ENCODE measurements at places on chromosomes 7 and 10.

DNA sequence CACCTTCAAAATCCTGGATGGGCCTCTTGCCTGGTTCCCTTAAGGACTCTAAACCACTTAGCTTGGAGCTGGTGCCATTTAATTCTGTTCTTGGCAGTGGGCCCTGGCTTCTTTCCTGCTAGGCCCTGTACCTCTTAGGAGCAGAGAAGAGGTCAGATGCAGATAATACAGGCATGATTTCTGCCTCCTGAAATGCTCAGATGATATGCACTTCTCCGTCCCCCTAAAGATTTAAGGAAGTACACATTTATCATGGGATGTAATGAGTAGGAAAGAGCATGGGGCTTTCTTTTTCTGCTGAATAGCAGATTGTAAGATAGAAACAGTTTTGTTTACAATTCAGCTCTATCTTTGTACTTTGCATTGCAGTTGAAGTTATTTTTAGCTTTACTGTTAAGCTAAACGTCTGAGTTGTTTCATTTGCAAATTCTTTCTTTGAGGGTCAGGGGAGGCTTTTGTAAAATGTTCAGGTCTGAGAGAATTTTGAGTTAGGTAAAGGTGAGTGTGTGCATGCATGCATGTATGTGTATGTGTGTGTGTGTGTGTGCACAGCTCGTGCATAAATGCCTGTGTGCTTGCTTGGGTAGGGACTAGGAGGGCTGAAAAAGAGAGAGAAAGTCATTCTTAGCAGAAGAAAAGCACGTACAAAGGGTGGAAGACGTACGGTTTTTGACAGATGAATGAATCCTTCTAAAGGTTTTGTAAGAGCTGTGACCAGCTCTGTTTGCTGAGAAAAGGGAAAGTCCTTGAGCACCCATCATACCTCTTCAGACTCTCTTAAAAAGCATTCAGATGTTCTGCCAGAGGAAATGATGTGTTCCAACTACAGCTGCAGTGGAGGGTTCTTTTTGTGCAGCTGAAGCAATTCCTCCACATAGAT is 364.2 kb downstream of the AUTS2 start:
- H3K4me1 ChIP-seq = peaks cover 20% of the 10 kb centered on the region
- H3K36me3 ChIP-seq = no peaks in the 10 kb centered on the region
- peak overlapping the region; percentile 23 for H3K27ac ChIP-seq
- no peaks in the 10 kb centered on the region for H3K27me3 ChIP-seq

DNA sequence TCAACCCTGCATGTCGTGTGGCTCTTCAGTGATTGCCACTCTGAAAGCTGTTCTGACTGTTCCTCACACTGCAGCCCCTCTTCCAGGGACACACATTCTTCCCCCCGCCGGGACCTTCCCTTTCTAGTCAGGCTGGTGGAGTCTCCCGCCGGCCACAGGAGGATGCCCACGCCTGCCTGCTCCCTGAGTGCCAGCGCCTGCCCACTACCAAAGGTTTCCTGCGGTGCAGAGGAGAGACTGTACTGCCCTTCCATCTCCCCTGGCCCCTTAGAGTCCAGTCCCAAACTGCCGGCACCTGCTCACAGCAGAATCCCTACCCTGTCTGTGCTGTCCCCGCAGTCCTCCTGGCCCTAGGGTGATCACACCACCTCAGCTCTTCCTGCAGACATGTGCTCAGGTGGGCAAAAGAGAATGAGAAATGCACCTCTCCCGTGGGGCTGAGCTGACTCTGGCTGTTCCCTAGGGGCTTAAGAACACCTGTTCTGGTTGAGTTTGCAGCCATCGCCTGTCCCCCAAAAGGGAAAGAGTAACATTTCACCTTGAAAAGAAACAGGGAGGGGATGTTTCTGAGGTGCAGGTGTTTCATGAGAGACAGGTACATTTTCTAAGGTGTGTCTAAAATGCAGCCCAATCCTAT is 1.4 kb downstream of the PODXL start:
- H3K27ac ChIP-seq = no peak overlapping the region
- no peaks in the 10 kb centered on the region for H3K27me3 ChIP-seq
- peaks cover 18% of the 10 kb centered on the region for H3K4me1 ChIP-seq

- H3K36me3 ChIP-seq = no peaks in the 10 kb centered on the region
- DNase-seq = peak; percentile 45
- no peak overlapping the region for H3K27ac ChIP-seq
- H3K4me1 ChIP-seq = no peaks in the 10 kb centered on the region
- H3K4me3 ChIP-seq = no peak overlapping the region
- no peaks in the 10 kb centered on the region for H3K27me3 ChIP-seq
These were observed 8.0 kb downstream of the CALHM3 start for GRCh38 chr10:103470761-103471653.

GRCh38 chr7:70676243-70676642 is 455.7 kb upstream of the GALNT17 start:
- H3K27me3 ChIP-seq = no peaks in the 10 kb centered on the region
- DNase-seq = no peak
- no peaks in the 10 kb centered on the region for H3K36me3 ChIP-seq
- no peak overlapping the region for H3K27ac ChIP-seq
- no peak overlapping the region for H3K4me3 ChIP-seq

- no peak for DNase-seq
- no peaks in the 10 kb centered on the region for H3K36me3 ChIP-seq
- H3K27ac ChIP-seq = no peak overlapping the region
- H3K4me3 ChIP-seq = no peak overlapping the region
- no peaks in the 10 kb centered on the region for H3K4me1 ChIP-seq
These were observed 1214.8 kb downstream of the SORCS1 start for GRCh38 chr10:105949721-105950120.

DNA sequence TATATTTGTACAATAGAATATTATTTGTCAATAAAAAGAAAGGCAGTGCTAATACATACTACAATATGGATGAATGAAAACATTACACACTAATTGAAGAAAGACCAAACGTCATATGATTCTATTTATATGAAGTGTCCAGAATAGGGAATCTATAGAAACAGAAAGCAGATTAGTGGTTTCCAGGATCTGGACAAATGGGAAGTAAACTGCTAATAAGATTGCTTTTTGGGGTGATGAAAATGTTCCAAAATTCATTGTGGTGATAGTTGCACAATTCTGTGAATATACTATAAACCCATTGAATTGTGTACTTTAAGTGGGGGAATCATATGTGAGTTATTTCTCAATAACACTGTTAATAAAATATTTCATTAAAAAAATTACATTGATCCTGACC is 78.2 kb upstream of the IFRD1 start:
- no peak for DNase-seq
- no peak overlapping the region for H3K27ac ChIP-seq
- H3K4me1 ChIP-seq = no peaks in the 10 kb centered on the region
- no peaks in the 10 kb centered on the region for H3K27me3 ChIP-seq
- H3K36me3 ChIP-seq = no peaks in the 10 kb centered on the region

DNA sequence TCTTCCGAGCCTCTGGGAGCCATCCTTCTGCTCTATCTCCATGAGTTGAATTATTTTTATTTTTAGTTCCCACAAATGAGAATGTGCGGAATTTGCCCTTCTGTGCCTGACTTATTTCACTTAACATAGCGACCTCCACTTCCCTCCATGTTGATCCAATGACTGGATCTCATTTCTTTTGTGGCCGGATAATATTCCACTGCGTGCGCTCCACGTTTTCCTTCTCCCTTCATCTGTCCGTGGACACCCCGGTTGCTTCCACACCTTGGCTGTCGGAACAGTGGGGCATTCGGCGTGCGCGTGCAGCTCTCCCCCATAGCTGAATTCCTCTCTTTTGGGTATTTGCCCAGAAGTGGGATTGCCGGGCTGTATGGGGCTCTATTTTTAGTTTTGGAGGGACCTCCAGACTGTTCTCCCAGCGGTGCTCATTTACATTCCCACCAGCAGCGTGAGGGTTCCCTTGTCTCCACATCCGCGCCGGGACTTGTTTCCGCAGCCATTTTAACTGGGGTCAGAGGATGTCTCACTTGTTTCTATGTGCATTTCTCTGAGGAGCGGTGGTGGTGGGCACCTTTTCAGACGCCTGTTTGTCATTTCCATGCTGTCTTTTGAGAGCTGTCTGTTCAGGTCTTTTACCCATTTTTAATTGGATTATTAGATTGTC is 51.0 kb upstream of the SUN1 start:
- H3K4me3 ChIP-seq = no peak overlapping the region
- H3K36me3 ChIP-seq = no peaks in the 10 kb centered on the region
- no peak overlapping the region for H3K27ac ChIP-seq

GRCh38 chr7:84009051-84009450 is 185.5 kb downstream of the SEMA3A start:
- DNase-seq = no peak
- no peak overlapping the region for H3K4me3 ChIP-seq
- no peaks in the 10 kb centered on the region for H3K36me3 ChIP-seq
- H3K27ac ChIP-seq = no peak overlapping the region

DNA sequence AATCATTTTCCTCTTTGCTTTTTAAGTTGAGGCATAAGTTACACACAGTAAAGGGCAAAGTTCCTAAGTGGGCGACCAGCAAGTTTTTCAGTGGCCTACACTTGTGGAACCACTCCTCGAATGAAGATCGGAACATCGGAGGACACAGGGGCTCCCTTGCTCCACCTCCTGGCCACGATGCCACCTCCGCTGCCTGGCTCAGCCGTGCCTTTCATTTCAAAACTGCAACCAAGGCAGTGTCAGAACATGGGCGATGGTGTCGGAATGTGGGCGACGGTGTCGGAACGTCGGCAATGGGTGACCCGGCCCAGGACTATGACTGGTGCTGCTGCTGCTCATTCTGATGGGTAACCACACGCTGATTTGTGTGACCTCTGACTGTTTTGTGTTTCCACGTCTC is 9.6 kb upstream of the VIPR2 start:
- no peak overlapping the region for H3K27ac ChIP-seq
- no peaks in the 10 kb centered on the region for H3K27me3 ChIP-seq
- H3K36me3 ChIP-seq = no peaks in the 10 kb centered on the region

DNA sequence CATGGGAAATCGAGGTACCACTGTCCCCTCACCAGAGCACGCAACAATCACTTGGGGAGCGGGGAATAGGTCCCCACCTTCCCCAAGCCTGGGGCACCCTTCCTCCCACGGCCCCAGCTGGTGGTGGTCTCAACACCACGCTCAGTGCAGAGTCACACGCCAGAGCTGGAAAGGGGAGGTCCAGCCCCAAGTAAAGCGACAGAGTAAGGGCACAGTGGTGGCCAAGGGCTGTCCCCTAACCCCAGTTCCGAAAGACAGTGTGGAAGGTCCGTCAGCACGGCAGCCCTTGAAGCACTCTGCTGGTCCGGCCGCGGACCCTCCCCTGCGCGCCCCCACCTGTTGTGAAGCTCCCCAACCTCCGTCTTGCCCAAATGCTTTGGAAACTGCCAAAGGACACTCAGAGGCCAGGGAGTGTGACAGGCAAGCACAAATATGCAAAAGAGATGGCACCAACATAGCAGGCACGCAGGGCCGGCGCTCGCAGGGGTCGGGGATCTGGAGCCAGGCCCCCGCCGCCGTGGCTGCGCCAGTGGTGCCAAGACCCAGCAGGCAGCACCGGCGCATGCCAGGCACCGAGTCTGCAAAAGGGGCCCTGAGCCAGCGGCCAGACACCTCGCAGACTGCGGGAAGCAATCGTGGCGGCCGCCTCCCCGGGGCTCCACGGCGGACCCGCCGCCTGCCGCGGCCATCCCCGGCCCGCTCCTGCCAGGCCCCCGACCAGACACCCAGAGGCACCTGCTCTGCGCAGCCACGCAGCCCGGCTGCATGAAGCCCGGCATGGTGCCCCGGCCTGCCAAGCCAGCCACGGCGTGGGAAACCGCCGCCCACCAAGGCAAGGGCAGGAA is 51.6 kb upstream of the SRRM3 start:
- no peaks in the 10 kb centered on the region for H3K4me1 ChIP-seq
- no peak overlapping the region for H3K4me3 ChIP-seq
- no peaks in the 10 kb centered on the region for H3K36me3 ChIP-seq

- H3K4me1 ChIP-seq = peaks cover 14% of the 10 kb centered on the region
- H3K27ac ChIP-seq = no peak overlapping the region
- DNase-seq = no peak
- H3K27me3 ChIP-seq = no peaks in the 10 kb centered on the region
These were observed 7.5 kb downstream of the GRID1 start for GRCh38 chr10:86359111-86359510.

DNA sequence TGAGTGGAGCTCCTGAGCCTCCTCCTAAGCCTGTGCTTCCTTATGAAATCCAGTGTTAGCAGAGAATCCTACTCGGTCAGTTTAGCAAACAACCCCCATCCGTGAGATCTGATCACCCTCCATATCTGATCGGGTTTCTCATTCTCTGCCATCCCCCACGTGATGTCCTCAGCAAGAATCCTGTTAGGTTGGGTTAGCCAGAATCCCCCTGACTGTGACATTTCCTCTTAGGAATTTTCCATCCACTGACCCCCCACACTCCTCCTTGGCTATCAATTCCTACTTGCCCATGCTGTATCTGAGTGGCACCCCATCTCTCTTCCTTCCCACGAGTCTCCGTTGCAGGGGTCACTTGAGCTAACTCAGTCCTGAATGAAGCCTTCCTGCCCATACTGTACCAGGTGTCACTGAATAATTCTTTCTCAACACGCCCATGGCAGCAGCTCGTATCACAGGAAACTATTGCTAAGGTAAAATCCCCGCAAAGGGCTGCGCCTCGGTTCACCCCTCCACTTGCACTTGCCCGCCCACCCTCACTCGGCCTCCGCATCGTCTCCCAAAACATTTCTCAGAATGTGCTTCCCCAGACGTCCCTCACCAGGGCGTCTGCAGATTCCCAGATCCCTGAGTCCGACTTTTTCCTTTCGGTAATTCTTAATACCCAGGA is 44.1 kb downstream of the MYOF start:
- H3K4me1 ChIP-seq = peaks cover 33% of the 10 kb centered on the region
- H3K36me3 ChIP-seq = no peaks in the 10 kb centered on the region
- peak overlapping the region; percentile 97 for H3K27ac ChIP-seq
- no peak overlapping the region for H3K4me3 ChIP-seq
- no peaks in the 10 kb centered on the region for H3K27me3 ChIP-seq

DNA sequence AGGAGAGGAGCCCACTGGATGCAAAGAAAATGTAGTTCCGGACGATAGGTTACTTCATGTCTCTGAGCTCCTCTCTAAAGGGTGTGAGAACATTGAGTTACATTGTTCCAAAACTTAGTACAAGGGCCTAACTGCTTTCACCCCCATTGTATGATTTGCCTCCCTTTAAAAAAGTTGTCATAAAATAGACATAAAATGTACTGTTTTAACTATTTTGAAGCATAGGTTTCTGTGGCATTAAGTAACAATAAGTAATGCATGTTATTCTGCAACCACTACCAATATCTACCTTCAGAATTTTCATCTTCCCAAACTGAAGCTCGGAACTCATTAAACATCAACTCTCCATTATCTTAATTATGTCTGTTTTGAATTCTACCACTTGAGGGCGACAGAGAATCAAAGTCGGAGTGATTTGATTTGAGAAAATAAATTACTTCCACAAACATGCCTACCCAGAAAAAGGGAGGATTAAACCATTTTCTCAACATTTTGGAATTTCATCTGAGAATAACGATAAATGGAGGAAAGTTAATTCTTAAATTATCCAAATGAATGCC is 2.7 kb downstream of the IGFBP1 start:
- no peaks in the 10 kb centered on the region for H3K36me3 ChIP-seq
- DNase-seq = no peak
- H3K27me3 ChIP-seq = no peaks in the 10 kb centered on the region
- no peak overlapping the region for H3K27ac ChIP-seq
- H3K4me3 ChIP-seq = no peak overlapping the region
- H3K4me1 ChIP-seq = peaks cover 6% of the 10 kb centered on the region
